ENCODE measurements at places on chromosomes 5 and 9.

DNA sequence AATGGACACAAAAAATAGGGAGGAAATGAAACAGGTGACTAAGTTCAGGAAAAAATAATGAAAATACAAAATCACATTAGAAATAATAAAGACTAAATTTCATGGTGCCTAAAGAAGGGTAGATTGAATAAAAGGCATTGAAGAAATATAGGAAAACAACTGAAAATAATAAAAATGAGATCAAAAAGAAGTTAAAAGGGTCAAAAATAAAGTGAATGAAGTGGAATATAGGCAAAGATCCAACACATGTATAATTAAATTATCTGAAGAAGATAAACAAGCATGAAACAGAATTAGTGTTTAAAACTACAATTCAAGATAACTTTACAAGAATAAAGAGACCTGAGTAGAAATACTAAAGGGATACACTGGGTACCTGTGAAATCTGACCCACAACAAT lies 87.6 kb downstream of the SUSD1 start:
- DNase-seq, result no peak

DNA sequence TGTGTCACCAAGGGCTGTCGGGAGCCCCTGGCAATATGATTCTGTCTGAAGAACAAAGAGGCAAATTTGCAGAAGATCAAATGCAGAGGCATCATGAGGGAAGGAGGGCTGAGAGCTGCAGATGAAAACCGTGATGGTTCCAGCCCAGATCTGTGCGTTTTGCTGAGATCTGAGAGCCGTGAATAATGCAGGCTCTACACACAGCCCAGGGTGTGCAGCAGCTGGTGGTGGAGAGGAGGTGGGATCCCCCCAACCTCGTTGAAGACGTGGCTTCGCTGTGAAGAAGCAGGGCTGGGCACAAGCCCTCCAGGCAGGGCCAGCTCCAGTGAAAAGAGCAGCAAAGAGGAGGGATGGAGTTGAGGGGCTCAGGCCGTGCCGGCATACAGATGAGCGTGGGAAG lies 75.5 kb downstream of the TSPAN17 start:
- DNase-seq, result no peak

- no peak for DNase-seq
Measured at GRCh38 chr9:123796094-123796493, 133.8 kb downstream of the DENND1A start.

DNA sequence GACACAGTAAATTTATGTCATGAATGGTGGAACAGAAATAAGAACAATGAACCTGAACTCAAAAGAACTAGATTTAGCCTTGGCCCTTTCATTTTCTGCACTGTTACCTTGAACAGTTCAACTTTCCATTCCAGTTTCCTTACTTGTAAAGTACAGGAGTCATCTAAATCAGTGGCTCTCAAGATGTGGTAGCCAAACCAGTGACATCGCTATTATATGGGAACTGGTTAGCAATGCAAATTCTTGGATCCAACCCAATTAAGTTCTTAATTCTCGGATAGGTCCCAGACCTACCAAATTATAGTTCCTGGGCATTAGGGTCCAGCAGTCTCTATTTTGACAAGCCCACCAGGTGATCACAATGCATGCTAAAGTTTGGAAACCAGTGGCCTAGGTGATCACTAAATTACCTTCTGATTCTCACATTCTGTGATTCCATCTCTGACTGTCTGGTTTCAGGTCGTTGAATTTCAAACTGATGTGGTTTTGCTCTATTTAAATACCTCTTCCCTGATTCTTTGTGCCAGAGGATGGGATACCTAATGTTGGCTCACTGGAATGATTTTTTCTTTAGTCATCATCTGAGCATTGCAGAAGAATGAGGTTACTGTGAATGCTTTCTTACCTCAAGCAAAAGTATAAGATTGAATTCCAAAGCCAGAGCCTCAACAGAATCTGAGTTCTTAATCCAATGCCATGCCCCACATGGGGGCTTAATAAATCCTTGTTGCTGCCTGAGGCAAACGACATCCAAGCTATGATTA lies 253.8 kb downstream of the ENC1 start:
- no peak for DNase-seq

DNA sequence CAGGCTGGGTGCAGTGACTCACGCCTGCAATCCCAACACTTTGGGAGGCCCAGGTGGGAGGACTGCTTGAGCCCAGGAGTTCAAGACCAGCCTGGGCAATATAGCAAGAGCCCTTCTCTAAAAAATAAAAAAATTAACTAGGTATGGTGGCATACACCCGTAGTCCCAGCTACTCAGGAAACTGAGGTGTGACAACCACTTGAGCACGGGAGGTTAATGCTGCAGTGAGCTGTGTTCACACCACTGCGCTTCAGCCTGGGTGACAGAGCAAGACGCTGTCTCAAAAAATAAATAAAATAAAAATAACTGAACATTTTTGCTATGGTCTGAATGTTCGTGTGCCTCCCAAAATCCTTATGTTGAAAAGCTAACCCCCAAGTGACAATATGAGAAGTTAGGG lies 24.5 kb downstream of the AGTPBP1 start:
- DNase-seq, result no peak

- no peak for DNase-seq
Measured at GRCh38 chr5:113167985-113168384, 191.4 kb downstream of the DCP2 start.

All from cortex of kidney (tissue), 1 donor.